Stimulated activated CD8-positive, alpha-beta memory T cell treated with anti-CD3 and anti-CD28 coated beads, Interleukin-7, amount 100 ng/mL, for 1 hour (primary cell): ENCODE measurements at places on chromosomes 1 and 21.

DNA sequence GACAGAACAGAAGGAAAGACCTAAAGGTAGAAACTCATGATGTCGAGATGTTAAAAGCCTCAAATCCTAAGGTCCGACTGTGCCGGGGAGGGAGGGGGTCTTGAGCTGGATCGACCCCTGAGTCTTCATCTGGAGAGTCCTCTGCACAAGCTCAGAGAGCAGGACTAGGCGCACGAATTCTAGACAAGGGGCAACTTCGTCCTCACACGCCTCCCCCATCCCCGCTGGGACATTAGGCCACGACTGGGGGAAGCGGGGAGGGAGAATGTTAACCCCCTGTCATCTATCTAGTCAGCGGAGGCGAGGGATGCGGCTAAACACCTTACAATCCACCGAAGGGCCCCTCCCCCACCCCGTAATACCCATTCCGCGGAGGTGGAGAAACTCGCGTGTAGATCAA lies 94.7 kb downstream of the PRKAB2 start:
- no peak for DNase-seq

DNA sequence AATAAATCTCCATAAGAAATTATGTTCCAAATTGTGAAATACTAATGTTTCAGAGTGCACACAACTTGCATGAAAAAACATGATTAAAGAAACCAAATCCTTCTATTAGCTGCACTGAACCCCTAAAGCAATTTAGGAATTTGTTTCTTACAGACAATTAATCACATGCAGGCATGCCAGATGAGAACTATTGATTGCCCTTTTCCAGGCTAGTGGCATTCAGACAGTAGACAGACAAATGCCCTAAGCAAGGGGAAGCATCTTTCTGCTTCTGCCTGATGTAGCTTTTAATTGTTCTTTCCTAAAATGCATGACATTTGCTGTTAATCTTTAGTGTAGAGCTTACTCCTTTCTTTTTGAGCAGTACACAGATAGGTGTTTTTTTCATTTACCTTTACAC lies 229.5 kb downstream of the DPYD start:
- DNase-seq: no peak

DNA sequence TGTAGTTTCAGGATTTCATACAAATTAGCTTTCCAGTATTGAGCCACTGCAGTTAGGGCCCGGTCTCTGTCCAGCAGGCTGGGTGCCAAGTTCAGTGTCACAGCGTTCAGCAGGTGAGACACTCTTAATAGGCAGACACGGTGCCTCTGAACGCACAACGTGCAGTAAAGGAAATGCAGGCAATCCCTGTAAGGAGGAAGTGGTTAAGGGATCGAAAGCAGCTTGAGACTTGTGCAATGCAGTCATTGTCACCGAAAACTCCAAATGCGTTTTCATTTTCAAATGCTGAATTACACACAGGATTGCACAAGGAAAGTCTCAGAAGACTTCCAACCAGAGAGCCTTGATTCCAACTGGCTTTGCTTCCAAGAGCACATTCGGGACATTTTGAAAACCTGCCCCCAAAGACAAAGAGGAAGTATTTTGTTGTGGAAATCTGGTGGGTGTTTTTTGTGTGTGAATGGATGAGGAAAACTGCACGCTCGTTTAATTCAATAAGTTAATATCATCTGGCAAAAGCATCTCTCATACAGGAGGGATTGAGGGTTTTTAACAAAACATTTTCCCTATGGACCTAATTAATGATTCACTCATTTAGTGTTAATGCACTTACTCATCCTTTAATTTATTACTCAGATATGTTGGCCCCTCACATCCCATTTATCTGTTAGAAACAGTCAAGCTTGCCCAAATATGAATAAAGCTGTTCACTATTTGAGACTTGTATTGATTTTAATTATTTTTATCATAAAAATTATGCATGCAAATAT lies 61.6 kb downstream of the PTGS2 start:
- no peak for DNase-seq

- DNase-seq: no peak
Observed at GRCh38 chr1:50968821-50969610, 1.0 kb upstream of the CDKN2C start.

GRCh38 chr1:204578867-204579664 lies 62.9 kb downstream of the MDM4 start:
- no peak for DNase-seq

DNA sequence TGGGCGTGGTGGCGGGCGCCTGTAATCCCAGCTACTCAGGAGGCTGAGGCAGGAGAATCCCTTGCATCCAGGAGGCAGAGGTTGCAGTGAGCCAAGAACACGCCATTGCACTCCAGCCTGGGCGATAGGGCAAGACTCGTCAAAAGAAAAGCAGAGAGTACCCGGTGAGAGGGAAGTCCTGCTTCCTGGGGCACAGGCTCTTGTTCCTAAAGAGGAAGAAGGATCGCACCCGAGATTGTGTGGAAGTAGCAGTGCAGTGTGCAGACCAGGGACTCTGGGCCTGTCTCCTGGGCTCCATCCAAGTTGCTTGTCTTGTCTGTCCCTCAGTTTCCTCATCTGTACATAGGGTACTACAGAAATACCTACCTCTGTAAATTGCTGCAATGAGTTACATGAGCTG lies 29.6 kb downstream of the NBPF3 start:
- DNase-seq: no peak

DNA sequence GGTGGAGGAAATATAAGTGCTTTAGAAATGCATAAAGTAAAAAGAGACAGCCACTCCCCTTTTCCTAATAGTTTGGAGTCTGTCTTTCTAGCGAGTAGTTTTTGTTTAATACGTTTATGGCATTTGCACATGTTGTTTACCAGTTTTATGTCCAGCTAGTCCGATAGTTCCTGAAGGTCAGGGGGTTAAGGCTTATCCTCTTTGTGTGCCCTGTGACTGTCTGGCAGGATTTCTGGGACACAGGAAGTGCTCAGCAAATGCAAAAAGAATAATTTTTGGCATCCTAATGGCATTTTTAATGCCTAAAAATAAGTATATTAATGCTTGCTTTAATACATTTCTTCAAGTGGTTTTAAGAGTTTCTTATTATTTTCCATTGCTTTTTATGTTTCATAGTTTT lies 58.4 kb downstream of the DYRK1A start:
- no peak for DNase-seq

GRCh38 chr1:78090472-78091133 lies 44.8 kb downstream of the GIPC2 start:
- no peak for DNase-seq

DNA sequence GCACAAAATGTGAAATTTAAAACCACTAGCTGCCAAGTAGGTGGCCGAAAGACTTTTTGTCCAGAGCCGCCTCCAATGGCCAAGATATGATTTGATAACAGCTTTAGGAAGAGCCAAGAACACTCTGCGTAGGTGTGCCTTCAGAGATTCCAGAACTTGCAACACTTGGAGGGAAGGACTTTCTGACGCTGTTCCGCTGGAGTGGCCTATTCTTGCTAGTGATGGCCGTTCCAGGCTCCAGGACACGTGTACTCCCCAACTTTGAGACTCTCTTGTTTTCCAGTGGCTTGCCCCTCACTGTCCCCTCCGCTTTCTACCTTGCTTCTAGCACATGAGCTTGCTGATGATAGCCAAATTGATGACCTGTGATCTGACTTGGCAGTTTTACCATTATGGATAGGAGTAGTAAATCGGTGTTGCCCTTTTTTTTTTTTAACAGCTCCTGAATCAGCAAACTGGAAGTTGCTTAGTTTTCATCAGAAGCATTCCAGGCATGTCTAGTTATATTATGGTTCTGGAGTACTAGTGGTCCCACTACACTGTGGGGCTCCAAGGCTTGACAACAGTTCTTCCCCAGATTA lies 1.0 kb downstream of the PRDX6 start:
- no peak for DNase-seq

DNA sequence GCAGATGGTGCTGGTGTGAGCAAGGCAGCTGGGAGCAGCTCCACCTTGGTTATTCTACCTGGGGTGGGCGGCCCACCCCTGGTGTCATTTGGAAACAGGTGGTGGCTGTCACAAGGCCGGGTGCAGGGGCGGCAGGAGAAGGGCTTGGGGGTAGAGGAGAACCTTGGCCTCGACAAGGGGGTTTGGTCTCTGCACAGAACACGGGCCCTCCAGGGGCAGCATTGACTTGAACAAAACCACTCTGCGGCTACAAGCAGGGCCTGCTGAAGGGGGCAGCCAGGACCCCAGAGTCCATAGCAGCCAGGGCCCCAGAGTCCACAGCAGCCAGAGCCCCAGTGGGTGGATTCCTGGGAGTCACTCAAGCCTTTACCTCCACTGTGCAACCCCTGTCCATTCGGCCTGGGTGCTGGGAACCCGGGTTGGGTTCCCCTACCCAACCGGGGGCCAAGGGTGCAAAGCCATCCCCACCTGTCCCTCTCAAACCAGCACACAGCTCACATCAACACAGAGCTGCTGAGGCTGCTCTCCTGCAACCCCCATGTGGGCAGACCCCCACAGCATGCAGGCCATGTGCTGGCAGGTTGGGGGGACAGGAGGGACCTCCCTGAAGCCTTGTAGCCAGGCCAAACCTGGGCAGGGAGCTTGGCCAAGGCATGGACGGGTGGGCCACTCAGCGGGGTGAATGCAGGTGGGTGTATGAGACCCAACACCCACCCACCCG lies 7.7 kb downstream of the TRIM11 start:
- DNase-seq: no peak

DNA sequence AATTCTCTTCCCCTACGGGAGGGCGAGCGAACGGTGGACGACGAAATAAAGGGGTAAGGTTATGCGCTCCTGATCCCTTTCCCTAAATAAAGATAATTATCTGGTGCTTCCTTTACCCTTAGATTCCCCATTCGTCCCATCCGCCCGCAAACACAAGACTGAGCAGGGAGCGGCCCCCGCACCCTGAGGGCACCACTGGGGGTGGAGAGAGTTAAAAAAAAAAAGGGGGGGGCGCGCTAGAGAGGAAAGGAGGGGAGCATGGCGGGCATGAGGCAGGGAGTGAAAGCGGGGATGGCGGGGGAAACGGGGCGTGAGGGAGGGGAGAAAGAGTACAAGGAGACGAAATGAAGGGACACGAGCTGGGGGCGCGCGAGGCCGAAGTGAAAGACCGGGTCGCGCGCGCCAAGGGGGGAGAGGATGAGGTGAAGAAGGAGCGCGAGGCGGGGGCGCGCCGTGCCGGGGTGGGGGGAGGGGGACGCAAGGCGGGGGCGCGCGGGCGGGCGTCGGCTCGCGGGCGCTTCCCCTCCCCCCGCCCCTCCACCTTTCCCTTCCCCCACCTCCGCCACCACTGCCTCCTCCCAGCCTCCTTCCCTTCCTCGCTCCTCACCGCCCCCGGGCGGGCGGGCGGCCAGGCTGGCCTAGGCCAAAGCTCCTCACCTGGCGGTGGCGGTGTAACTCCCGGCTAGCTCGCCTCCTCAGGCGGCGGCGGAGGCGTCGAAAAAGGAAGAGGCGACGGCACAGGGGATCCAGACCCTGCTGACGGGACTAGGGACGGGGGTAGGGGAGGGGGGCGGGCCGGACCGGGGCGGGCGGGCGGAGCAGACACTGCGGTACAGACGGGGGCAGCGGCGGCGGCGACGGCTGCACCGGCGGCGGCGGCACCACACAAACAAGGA lies 448 bp downstream of the GATAD2B start:
- peak; percentile 24 for DNase-seq

GRCh38 chr1:64524614-64525013 lies 54.7 kb downstream of the CACHD1 start:
- DNase-seq: no peak

DNA sequence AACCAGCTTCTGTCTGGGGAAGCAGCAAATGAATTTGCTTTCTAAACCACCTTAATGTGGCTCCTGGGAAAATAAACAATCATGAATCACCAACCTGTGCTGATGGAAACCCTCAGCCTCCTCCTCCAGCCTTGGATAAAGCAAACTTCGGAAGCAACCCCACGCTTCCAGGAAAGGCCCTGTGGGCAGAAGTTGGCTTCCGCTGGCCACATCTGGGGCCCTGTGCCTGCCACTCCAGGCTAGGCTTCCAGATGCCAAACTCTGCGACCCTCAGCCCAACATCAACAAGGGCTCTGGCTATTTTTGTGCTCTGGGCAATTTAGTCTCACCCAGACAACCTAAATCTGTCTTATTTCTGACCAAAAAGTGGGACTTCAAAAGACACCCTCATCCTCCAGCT lies 6.2 kb upstream of the OXCT2 start:
- no peak for DNase-seq

DNA sequence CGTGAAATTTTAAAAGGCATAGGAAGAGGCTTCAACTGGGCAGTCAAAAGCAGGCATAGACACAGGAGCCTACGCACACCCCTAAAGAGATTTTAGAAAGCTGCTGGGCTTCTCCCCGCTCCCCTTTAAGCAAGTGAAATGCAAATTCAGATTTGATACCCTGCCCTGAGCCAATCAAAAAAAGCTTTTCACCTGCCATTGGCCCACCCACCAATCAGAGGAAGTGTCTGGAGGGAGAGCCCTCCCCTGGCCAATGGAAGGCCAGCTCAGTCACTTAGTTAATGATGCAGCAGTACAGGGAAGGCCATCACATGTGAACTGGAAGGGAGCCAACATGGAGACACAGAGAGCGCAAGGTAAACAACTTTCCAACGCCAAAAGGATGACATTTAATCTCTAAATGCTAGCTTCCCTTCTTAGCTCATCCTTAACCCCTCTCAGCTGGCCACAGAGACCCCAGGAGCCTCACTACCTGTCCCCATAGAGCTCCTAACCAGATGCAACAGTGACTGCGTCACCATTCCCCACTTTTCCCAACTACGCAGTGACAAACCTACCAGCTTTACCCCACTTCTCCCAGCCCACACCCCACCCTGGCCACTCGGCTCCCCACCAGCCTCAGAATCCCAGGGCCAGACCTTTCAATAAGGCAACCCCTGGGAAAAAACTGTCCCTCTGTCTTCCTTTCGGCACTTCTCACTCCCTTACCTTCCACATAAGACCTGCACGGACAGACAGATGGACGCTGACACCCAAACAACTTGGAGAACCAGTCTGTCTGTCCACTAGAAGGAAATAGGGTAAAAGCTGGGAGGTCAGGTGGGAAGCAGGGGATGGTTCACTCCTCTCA lies 71.0 kb downstream of the CD46 start:
- DNase-seq: no peak

DNA sequence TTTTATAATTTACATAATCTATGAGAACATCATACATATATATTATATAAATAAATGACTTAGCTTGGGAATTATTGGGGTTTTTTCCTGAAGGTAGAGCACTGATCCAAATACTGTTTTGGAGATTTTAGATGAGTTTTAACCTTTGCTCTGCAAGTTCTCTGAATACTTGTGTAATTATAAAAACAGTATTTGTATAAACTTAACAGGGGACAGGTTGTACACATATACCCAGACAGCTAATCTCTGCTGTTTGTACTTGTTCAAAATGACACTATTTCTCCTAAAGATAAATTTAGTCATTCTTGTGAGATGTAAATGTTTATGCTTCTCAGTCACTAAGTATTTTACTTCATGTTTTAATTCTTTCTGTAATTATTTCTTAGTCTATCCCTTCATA lies 8.7 kb downstream of the AGL start:
- DNase-seq: no peak

DNA sequence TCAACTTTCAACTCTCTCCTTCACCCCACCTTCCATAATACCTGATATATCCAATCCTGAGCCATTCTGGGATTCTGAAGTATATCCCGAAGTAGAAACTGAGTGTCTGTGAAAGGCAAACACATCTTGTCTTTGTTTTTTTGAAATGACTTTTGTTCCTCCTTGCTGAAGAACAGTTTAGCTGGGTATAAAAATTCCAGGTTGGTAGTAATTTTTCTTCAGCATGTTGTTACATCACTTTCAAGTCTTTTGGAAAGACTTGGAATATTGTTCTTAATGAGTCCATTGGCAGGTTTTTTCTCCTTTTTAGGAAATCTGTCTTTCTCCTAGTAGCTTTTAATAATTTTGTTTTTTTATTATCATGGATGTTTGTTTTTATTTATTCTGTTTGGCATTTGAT lies 32.7 kb downstream of the CRYAA start:
- no peak for DNase-seq
